ENCODE measurements at places on chromosomes 13 and 19.

GRCh38 chr13:76245211-76245610 is 609.1 kb downstream of the LMO7 start:
- no peak for DNase-seq

- no peak for DNase-seq
Observed at GRCh38 chr19:37855098-37855497, 51.3 kb downstream of the WDR87 start.

DNA sequence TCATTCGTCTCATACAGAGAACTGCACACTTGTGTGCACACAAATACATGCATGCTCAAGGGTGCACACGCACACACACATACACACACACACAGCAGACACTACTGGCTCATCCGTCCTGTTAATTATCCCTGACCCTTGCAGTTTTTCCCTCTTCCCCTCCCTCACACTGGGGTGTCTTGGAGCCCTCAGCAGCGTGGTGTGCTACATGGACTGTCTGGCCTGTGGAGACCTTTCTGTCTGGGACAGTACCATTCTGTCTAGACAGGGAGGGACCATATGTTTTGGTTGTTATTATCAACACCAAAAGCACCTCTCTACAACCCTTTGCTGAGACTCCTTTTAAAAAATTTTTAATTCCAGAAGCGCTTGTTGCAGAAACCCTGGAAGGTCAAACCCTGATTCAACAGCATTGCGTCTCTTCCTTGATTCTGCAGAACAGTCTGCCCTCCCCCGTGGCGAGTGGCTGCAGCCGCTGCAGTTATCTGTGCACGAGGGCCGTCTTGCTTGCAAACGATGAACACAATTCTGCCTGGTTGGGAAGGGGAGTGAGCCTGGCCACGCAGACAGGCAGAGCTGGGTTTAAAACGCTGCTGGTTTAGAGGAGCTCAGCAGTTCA is 374.0 kb downstream of the IRS2 start:
- peak; percentile 17 for DNase-seq

GRCh38 chr13:111005808-111006505 is 91.1 kb upstream of the ANKRD10 start:
- no peak for DNase-seq

GRCh38 chr13:31965361-31966066 is 66.1 kb upstream of the FRY start:
- DNase-seq, result no peak

GRCh38 chr13:47611664-47612288 is 389.3 kb downstream of the SUCLA2 start:
- no peak for DNase-seq

Measured in HEK293T (cell line).